ENCODE measurements at places on chromosomes 7 and 10. TPM values are rescaled to one million over a fixed set of nuclear protein-coding genes. Genes with fewer than 3 reads are reported as not detected.

PTF1A gene
- not detected for total RNA-seq

KBTBD2 gene
- 29.4 TPM for total RNA-seq

LCOR gene
- total RNA-seq, result 88.7 TPM

GRCh38 chr10:34553747-34554146 is 261.3 kb downstream of the PARD3 start:
- no peak for DNase-seq

- no peak for DNase-seq
Measured at GRCh38 chr7:148367731-148368475, 222.7 kb upstream of the C7orf33 start.

GRCh38 chr7:2261611-2262010 is 19.6 kb downstream of the NUDT1 start:
- no peak for DNase-seq

- no peak for DNase-seq
Measured at GRCh38 chr7:134366481-134366880, 49.8 kb upstream of the SLC35B4 start.

- DNase-seq, result no peak
Measured at GRCh38 chr10:86698207-86698940, 30.1 kb downstream of the LDB3 start.

- no peak for DNase-seq
Measured at GRCh38 chr7:30654296-30655090, 27.8 kb downstream of the CRHR2 start.

- DNase-seq, result no peak
Measured at GRCh38 chr10:110873951-110874350, 2.2 kb downstream of the PDCD4 start.

All from ureter (tissue), 1 donor.